NCI-H187 (cell line): ENCODE measurements at places on chromosomes 13 and 19.
A peak's percentile ranks its signal among the peaks of the same experiment; 100 is the strongest.

DNA sequence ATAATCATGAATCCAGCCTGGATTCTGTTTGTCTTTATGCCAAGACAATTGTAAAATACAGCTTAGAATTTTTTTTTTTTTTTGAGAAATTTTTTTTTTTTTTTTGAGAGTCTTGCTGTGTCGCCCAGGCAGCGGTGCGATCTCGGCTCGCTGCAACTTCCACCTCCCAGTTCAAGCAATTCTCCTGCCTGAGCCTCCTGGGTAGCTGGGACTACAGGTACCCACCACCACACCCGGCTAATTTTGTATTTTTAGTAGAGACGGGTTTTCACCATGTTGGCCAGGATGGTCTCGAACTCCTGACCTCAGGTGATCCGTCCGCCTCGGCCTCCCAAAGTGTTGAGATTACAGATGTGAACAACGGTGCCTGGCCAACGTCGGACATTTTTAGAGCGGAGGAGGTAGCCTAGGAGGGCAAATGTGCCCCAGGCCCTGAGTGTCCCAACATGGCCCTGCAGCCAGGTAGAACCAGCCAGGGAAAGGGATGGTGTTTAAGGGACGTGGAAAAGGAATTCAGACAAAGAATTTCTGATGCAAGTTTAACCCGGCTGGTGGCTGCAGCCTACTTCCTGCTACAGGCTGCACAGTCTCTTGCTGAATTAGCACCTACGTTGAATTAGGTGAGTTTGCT lies 89.8 kb downstream of the GNG7 start:
- DNase-seq, result no peak

DNA sequence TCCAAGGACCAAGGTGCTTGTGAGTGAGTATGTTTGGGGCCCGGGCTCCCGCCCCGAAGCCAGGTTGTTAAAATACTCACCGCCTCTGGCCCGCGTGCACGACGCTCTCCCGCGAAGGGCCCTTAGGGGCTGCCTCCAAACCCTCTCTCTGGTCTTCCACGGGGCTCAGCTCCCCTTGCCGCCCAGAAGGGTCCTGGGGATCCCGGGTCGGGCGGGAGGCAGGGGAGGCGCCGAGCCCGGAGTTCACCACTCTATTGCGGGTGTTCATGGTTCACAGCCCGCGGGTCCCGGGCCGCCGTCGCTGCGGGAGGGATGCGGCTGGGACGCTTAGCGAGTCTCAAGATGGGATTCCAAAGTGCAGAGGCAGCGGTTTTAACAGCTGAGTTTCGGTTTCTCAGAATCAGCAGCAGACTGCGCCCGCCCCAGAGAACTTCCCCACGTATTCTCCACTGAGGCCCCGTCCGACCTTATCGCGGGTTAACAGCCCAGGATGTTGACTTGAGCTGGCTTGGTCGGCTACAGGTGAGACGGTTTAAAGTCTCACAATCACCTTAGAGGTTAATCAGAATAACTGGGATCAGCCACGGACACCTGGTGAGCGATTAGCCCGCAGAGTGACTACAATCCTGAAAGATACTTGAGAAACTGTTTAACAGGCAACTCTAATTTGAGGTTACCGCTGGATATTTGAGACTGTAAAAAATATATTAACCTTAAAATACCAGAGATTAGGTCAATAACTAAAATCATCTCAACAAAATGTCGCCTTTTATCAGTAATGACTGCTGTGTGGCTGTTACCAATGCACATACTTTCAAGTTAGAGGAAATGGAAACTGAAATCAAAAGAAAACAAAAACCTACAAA lies at the start of gene EPSTI1:
TSS of gene EPSTI1 (minus strand) at position 344 of the 866 bp plus-strand sequence. CDS start at position 268, 76 bp downstream.
- no peak for DNase-seq

DNA sequence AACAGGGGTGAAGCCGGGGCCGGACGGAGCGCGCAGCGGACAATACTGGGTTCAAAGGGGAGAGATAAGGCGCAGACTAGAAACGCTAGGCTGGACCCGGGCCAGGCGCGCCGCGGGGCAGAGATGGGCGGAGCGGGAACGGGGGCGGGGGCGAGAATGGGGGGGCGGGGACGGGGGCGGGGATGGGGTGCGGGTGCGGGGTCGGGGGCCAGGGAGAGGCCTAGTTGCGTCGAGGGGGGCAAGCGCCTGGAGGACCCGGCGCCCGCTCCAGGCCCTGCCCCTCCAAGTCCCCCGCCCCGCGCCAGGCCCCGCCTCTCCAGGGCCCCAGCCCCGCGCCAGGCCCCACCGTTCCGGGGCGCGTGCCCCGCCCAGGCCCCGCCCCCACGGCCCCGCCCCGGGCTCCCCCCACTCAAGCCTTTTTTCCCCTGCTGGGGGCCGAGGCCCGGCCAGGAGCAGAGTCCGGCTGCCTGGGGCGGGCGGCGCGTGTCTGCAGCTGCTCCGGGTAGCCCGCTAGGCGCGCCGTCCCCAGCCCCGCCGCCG lies at the start of gene CERS4:
TSS of gene CERS4 (plus strand) at position 449 of the 540 bp plus-strand sequence. CDS start 41,707 bp downstream, outside the sequence.
- DNase-seq, result peak; percentile 44

DNA sequence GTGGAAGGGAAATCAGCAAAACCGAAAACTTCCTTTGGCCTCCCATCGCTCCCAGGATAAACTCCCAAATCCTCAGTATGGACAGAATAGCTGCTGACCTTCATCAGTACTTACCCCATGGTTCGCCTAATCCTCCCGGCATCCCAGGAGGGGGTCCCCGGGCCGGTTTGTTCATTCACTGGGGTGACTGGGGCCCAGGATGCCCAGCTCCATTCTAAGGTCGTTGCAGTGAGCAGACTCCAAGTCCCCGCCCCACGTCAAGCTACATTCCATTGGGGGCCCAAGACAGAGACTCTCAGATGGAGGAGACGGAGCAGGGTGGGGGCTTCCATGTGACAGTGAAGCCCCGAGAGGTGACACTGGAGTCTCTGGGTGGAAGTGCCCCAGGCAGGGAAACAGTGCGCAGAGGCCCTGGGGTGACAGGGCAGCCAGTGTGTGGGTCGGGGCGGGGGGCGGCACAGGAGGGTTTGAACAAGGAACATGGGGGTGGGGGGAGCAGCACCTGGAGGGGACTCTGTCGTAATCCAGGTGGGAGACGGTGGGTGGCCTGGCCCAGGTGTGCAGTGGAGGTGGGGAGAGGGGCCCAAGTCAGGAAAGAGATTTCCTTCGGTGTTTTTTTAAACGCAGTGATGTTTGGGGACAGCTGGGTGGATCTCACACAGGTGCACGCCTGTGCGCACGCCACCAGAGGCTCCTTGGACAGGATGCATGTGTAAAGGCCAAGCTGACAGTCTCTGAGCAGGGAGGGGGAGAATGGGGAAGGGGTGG lies 5.1 kb downstream of the SSBP4 start:
- no peak for DNase-seq

GRCh38 chr13:76330761-76331160 lies 555.4 kb downstream of the KCTD12 start:
- DNase-seq, result no peak

- no peak for DNase-seq
Measured at GRCh38 chr13:45331123-45331619, 9.8 kb downstream of the TPT1 start.

DNA sequence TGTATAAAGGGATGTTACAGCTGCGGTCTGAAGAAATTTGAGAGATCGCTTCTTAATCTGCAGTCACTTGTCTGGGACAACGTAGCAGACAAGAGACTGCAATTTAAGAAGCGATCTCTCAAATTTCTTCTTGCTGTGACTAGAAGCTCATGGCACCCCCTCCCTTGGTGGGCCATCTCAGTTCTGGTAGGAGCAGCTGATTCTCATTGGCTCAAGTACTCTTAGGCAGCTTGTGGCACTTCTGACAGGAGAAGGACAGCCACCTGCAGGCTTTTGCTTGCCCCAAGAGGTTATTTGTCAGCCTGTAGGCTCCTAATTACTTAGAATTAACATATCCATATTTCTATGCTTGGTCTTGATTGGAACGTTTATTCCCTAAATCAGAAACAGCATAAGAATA lies 503.0 kb downstream of the DCT start:
- peak; percentile 80 for DNase-seq

DNA sequence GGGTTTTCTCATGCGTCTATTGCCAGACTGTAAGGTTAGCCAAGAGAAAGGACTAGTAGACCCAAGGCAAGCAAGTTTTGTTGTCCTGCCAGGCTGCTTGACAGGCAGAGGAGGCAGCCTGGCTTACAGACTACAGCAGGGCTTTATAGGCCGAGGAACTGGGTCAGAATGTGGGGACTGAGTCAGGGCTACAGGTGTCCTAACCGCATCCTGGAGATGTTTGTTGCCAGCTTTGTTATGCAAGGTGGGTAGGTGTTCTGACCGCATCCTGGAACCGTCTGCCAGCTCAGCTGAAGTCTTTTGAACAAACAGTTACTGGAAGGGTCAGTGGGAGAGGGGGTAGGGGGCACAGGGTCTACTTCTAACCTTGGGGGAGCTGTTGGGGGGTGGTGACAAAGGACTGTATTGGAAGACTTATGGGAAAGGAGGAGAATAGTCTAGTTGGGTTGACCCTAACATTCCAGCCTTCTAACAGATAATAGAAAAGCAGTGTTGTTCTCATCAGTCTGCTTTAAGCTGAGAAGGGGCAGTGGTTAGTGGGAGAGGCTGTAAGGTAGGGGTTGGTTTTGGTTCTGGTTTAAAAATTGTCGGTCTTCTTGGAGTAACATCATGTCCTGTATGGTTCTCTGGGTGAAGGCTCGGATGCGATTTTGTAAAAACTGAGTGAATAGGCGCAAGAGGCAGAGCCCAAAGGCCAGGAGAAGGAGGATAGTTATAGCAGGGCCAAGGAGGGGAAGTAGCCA lies 913.8 kb upstream of the SLITRK5 start:
- no peak for DNase-seq
